ENCODE measurements at places on chromosomes 3 and 15.
A peak's percentile ranks its signal among the peaks of the same experiment; 100 is the strongest.

GRCh38 chr15:40787344-40787841 is 17.6 kb downstream of the C15orf62 start:
- no peak for DNase-seq

DNA sequence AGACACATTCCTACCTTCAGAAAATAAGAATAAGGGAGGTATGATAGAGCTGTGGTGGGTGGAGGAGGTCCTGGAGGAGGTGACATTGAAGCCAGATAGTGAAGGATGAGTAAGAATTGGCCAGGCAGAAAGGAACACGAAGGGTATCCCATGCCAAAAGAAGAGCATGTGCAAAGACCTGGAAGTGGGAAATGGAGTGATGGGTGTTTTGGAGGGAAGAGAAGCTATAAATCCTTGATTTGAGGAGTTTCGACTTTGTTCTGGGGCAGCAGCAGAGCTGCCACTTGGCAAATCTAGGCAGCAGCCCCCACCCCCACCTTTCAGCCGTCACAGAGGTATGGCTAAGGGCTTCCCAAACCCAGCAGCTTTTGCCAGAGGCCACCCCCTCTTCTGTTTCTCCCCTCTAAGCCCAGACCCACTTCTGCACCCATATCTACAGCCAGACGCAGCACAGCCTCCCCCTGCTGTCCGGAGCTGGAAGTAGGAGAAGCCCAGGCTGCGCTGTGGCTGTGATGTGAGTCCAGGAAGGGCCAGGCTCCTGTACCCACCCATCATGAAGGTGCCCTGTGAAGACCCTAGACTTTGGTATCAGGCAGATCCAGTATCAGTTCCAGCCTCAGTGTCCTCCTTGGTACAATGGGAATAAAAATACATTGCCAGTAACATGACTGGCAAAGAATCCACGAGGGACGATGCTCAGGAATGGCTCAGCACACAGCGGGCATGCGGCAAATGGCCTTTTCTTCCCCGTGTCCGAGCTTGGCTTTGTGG is 188.7 kb upstream of the LINGO1 start:
- peak; percentile 43 for DNase-seq

- no peak for DNase-seq
Measured at GRCh38 chr3:174329321-174329720, 529.8 kb upstream of the NAALADL2 start.

- no peak for DNase-seq
Measured at GRCh38 chr3:38007754-38008090, 17.1 kb downstream of the VILL start.

DNA sequence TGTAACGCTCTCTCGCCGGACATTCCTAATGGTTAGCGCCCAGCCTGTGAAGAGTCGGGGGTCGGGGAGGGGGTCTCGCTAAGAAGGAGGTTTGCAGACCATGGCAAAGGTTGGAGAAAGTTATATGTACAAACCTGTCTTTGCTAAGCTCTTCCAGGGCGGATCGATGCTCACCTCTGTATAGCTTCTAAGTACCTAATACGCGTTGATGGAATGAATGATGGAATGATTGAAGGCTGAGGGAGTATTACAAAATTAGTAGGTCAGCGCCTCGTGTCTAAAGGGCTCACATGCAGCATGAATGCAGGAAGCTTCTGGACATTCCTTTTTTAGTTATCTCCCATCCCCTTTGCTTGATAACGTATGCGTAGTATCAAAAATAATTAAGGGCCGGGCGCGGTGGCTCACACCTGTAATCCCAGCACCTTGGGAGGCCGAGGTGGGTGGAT is 305 bp upstream of the KPNA1 start:
- no peak for DNase-seq

Data from dermis microvascular lymphatic vessel endothelial cell (primary cell).